Breast epithelium (tissue), 4 donors: ENCODE measurements at places on chromosomes 3 and 15. TPM values are rescaled to one million over a fixed set of nuclear protein-coding genes. Genes with fewer than 3 reads are reported as not detected.
A peak's percentile ranks its signal among the peaks of the same experiment; 100 is the strongest.

- H3K36me3 ChIP-seq = no peaks in the 10 kb centered on the region
- H3K4me1 ChIP-seq = no peaks in the 10 kb centered on the region
- no peak overlapping the region for H3K27ac ChIP-seq
- DNase-seq = no peak
- no peak overlapping the region for H3K4me3 ChIP-seq
Measured at GRCh38 chr3:190003681-190004123, 117.0 kb downstream of the P3H2 start.

- H3K4me1 ChIP-seq = no peaks in the 10 kb centered on the region
- H3K4me3 ChIP-seq = no peak overlapping the region
- H3K36me3 ChIP-seq = no peaks in the 10 kb centered on the region
- no peak overlapping the region for H3K27ac ChIP-seq
- H3K27me3 ChIP-seq = no peaks in the 10 kb centered on the region
Measured at GRCh38 chr3:132867526-132867925, 145.3 kb upstream of the NPHP3 start.

- no peak overlapping the region for H3K27ac ChIP-seq
- no peak overlapping the region for H3K4me3 ChIP-seq
- H3K4me1 ChIP-seq = no peaks in the 10 kb centered on the region
- no peak for DNase-seq
- H3K27me3 ChIP-seq = no peaks in the 10 kb centered on the region
Measured at GRCh38 chr3:109098079-109098644, 19.8 kb downstream of the MORC1 start.

DNA sequence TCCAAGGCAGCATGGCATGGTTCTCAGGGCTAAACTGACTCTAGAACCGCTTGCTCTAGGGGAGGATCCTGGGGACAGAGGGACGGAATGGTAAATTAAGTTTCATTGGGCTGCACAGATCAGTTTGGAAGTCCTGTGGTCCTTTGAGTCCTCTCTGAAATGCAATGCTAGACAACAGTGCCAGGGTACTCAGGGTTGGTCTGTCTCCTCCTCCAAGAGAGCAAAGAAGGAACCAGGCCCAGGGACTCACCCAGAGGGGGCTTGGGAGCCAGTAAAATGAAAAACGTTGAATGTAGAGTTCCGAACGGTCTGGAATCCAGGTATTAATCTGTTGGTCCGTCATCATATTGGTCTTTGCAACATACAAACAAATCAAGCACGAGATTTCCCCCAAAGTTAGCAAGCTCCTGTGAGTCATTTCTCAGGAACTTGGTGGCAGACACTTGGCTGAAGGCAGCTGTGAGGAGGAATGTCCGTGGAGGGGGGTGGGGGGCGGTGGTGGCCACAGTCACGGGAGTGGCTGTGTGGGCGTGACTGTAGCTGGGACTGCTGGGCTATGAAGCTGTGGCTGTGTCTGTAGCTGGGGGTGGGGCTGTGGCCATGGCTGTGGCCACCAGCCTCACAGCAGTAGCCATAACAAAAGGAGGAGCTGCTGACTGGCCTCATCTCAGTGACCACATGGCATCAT lies 361.0 kb downstream of the SHQ1 start:
- no peaks in the 10 kb centered on the region for H3K27me3 ChIP-seq
- peak overlapping the region; percentile 13 for H3K27ac ChIP-seq
- DNase-seq = peak; percentile 79
- no peaks in the 10 kb centered on the region for H3K36me3 ChIP-seq
- H3K4me3 ChIP-seq = no peak overlapping the region

- H3K36me3 ChIP-seq = no peaks in the 10 kb centered on the region
- no peak for DNase-seq
- no peak overlapping the region for H3K4me3 ChIP-seq
- no peaks in the 10 kb centered on the region for H3K4me1 ChIP-seq
- H3K27ac ChIP-seq = no peak overlapping the region
- H3K27me3 ChIP-seq = no peaks in the 10 kb centered on the region
Measured at GRCh38 chr3:59321881-59322540, 272.2 kb upstream of the CFAP20DC start.

DNA sequence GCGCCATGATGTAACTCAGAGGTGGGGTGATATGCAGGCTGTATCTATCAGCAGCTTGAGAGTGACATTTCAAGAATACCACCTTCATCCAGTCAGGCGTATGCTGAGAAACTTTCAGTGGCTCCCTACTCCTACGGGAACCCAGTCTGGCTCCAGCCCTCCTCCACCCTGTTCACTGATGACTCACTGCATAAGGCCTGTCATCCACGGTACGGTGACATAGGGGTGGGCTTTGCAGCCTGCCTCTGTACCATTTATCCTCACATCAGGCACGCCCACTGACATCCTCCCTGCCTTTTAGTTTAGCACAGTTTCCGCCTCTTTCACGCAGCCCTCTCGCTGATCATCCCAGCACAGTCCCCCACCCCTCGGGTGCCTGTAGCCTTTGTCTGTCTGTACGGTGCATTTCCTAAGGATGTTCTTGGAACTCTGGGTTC lies 11.7 kb downstream of the PXYLP1 start:
- no peaks in the 10 kb centered on the region for H3K4me1 ChIP-seq
- no peaks in the 10 kb centered on the region for H3K27me3 ChIP-seq
- no peak overlapping the region for H3K4me3 ChIP-seq
- DNase-seq = no peak

DNA sequence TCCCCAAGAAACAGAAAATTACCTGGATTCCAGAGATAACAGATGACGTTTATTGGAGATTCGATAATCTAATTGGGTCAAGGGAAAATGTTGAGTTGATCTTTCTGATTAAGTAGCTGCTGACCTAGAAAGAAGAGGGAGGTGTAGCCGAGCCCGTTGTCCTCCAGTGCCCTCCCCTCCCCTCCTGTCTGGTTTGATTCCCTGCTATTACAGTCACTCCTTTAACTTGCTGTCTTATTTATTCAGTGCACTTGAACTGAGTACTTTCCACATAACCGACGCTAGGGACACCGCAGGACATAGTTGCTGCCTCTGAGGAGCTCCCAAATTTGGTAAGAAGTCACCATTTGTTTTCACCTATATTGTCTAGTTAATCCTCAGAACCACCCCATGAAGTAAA lies 103.7 kb downstream of the AQP9 start:
- no peaks in the 10 kb centered on the region for H3K27me3 ChIP-seq
- DNase-seq = no peak
- H3K4me3 ChIP-seq = no peak overlapping the region
- H3K36me3 ChIP-seq = no peaks in the 10 kb centered on the region
- H3K27ac ChIP-seq = no peak overlapping the region

- no peak for DNase-seq
- H3K4me3 ChIP-seq = no peak overlapping the region
- H3K27ac ChIP-seq = no peak overlapping the region
- H3K36me3 ChIP-seq = no peaks in the 10 kb centered on the region
- H3K27me3 ChIP-seq = no peaks in the 10 kb centered on the region
- no peaks in the 10 kb centered on the region for H3K4me1 ChIP-seq
Measured at GRCh38 chr3:99774467-99774866, 43.2 kb upstream of the CMSS1 start.

DNA sequence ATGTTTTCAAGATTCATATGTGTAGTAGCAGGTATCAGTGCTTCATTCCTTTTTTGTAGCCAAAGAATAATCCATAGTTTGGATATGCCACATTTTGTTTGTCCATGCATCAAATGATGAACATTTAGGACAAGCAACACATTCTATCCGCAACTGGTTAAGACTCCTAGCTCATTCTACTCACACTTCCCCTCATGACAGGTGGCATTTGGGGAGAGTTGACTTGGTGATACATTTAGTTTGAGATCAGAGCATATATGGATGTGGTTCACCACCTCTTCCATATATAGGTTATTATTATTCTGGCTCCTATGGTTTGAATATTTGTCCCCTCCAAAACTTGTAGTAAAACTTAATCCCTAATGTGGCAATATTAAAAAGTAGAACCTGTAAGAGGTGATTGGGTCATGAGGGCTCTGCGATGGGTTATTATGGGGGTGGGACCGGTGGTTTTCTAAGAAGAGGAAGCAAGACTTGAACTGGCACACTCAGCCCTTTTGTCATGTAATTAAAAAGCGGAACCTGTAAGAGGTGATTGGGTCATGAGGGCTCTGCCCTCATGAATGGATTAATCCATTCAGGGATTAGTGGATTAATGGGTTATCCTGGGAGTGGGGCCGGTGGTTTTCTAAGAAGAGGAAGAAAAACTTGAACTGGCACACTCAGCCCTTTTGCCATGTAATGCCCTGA lies 75.3 kb upstream of the HRH1 start:
- H3K27me3 ChIP-seq = no peaks in the 10 kb centered on the region
- H3K27ac ChIP-seq = no peak overlapping the region
- no peaks in the 10 kb centered on the region for H3K4me1 ChIP-seq
- H3K36me3 ChIP-seq = no peaks in the 10 kb centered on the region
- no peak for DNase-seq
- H3K4me3 ChIP-seq = no peak overlapping the region

DNA sequence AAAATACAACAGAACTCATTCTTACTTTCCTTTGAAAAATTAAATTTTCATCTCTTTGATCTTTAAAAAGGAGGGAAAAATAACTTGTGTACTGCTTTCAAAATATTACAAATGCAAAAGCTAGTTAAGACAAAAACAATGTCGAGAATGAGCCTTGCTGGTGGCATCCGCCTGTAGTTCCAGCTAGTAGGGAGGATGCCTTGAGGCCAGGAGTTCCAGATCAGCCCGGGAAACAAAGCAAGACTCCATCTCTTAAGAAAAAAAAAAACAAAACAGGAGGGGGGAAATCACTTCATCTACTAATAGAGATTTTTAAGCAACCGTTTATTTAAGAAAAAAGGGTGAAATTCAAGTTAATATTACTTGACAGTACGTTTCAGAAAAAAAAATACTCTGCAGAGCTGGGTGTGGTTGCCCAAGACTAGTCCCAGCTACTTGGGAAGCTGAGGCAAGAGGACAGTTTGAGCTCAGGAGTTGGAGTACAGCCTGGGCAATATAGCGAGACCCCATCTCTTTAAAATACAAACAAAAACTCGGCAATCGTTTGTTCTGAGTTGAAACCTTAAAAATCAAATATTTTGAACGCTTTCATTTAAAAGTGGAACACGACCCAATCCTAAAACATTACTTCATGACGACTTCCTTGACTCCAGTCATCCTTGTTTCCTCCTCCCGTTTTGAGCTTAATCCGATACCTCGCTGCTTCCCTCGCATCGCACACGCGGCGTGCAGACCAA lies 1.2 kb downstream of the KPNA1 start:
- H3K27ac ChIP-seq = peak overlapping the region; percentile 99
- peak; percentile 69 for DNase-seq
- peaks cover 7% of the 10 kb centered on the region for H3K4me1 ChIP-seq
- no peaks in the 10 kb centered on the region for H3K27me3 ChIP-seq
- no peaks in the 10 kb centered on the region for H3K36me3 ChIP-seq
- peak overlapping the region; percentile 85 for H3K4me3 ChIP-seq

- no peaks in the 10 kb centered on the region for H3K27me3 ChIP-seq
- no peak overlapping the region for H3K4me3 ChIP-seq
- H3K27ac ChIP-seq = peak overlapping the region; percentile 80
- H3K36me3 ChIP-seq = no peaks in the 10 kb centered on the region
Measured at GRCh38 chr3:184651904-184652303, 60.0 kb downstream of the MAGEF1 start.

- no peaks in the 10 kb centered on the region for H3K27me3 ChIP-seq
- H3K4me1 ChIP-seq = no peaks in the 10 kb centered on the region
- H3K4me3 ChIP-seq = no peak overlapping the region
- H3K36me3 ChIP-seq = no peaks in the 10 kb centered on the region
- no peak for DNase-seq
Measured at GRCh38 chr3:172465281-172465680, 17.0 kb upstream of the GHSR start.

DNA sequence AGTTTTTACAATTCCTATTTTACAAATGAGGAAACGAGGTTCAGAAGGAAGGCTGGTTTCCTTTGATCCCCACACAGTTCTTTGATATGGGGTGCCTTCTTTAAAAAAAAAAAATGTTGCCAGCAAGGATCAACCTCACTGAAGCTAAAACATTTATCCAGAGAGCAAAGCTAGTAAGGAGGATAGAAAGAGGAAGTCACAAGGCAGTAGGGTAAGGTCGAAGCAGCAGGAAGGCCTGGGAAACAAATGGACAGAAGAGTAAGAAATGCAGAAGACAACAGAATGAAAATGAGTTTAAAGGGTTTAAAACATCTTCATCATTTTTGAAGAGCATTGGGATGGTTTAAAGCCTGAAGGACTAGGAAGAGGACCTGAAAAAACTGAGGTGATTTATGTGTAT lies 30.6 kb upstream of the CP start:
- H3K36me3 ChIP-seq = no peaks in the 10 kb centered on the region
- H3K4me3 ChIP-seq = no peak overlapping the region
- no peak for DNase-seq
- H3K27me3 ChIP-seq = no peaks in the 10 kb centered on the region
- H3K4me1 ChIP-seq = no peaks in the 10 kb centered on the region

DNA sequence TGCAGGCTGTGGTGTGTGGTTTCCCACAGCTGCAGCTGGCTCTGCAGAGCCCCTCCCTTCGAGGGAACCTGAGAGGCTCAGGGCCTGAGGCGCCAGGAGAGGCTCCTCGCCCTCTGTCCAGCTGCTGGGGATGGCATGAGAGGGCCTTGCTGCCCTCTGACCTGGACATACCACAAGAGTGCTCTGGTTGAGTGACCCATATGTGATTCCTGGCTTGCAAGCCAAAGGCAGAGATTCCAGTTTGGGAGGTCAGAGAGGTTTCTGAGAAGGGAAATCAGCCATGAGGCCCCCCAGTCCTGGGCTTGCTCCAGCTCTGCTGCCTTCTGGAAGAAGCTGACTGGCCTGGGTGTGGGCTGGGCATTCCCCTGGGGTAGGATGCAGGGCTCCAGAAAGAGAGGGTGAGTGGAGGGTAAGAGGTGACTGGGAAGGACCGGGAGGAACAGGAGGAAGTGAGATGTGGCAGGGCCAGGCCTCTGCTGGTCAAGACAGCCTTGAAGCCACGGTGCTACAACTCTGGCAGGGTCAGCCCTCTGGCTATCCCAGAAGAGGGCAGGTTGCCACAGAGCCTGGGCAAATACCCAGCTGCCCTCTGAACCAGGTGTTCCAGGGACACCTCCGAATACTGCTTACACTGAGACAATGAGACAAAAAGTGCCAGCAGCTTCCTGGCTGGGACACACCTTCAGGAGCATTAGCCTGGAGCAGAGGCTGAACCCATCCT lies 16.0 kb upstream of the SRP14 start:
- no peak for DNase-seq
- H3K27ac ChIP-seq = peak overlapping the region; percentile 71
- no peaks in the 10 kb centered on the region for H3K36me3 ChIP-seq
- H3K4me3 ChIP-seq = no peak overlapping the region
- no peaks in the 10 kb centered on the region for H3K4me1 ChIP-seq
- H3K27me3 ChIP-seq = no peaks in the 10 kb centered on the region

- no peaks in the 10 kb centered on the region for H3K27me3 ChIP-seq
- no peak overlapping the region for H3K4me3 ChIP-seq
- peaks cover 6% of the 10 kb centered on the region for H3K4me1 ChIP-seq
- peak overlapping the region; percentile 58 for H3K27ac ChIP-seq
Measured at GRCh38 chr15:58269455-58270414, 131.6 kb downstream of the AQP9 start.

Gene DUOXA2
- total RNA-seq = not detected

Gene FSTL1
- total RNA-seq = 225 TPM

Gene OXSM
- 9.1 TPM for total RNA-seq

Gene NLGN1
- 6.9 TPM for total RNA-seq

Gene IL17RD
- 31.8 TPM for total RNA-seq

Gene TMC3
- 1.6 TPM for total RNA-seq

Gene SLC9C1
- not detected for total RNA-seq

Gene DGKG
- 0.59 TPM for total RNA-seq

Gene SCAMP2
- 49.5 TPM for total RNA-seq

Gene SEMA3F
- total RNA-seq = 49.8 TPM

Gene GPR15
- 1.6 TPM for total RNA-seq
